Activated CD4-positive, alpha-beta T cell treated with anti-CD3 and anti-CD28 coated beads for 4 hours (primary cell): ENCODE measurements at places on chromosomes 2 and 18.

GRCh38 chr2:199596549-199596948, 138.8 kb upstream of the SATB2 start:
- no peak for DNase-seq

- DNase-seq = no peak
These were observed 101.1 kb downstream of the RNF144A start for GRCh38 chr2:7018282-7018701.

- DNase-seq = no peak
These were observed 50.9 kb downstream of the TTN start for GRCh38 chr2:178756343-178756742.

GRCh38 chr2:16785149-16785548, 119.5 kb upstream of the CYRIA start:
- DNase-seq = no peak

DNA sequence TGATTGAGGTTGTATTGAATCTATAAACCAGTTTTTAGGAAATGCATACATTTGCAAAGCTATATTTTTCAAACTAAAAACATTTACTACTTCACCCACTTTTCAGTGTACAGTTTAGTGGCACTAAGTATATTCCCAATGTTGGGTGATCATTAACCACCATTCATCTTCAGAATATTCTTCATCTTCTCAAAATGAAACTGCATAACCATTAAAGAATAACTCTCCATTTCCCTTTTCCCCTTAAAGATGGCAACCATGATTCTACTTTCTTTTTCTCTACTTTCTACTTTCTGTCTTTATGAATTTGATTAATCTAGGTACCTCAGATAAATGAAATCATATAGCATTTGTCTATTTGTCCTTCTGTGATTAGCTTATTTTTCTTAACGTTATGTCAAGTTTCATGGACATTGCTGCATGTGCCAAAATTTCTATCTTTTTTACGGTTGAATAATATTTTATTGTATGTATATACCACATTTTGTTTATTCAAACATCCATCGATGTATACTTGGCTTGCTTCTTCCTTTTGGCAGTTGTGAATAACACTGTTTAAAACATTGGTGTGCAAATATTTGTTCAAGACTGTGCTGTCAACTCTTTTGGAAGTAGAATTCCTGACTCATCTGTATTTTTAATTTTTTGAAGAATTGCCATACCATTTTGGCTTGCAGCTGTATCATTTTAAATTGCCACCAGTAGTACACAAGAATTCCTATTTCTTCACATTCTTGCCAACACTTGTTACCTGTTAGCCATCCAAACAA, 104.9 kb downstream of the RPRM start:
- DNase-seq = no peak

- no peak for DNase-seq
These were observed 85.1 kb upstream of the FZD5 start for GRCh38 chr2:207854484-207855440.

DNA sequence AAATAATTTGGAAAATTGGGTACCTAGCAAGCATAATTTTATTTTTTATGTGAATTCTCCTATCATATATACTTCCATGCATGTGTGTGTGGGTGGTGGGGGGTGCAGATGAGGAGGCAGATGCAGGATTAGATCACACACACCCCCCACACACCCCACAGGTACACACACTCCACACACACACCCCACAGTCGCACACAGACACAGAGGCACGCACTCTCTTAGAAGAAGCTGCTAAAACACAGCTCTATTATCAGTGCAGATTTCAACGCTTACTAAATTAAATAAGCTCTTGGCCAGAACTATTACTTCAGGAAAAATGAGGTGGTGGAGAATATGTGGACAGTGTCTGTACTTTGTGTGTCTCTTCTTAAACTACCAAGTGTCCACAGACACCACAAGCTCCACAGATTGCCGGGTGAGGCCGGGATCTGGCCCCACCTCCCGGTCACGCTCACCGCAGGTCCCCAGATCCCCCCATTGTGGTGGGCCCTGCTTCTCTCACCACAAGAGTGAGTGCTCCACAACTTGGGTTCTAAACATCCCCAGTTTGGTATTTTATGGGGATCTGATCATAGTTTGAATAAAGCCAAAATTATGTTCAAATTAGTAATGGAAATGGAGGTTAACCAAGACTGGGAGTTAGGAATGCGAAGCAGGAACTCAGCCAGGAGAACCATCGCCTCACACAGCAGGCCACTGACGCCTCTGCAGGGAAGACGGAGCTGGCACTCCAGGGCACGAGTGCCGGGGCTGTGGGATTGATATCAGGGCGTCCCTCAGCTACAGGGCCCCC, 102.1 kb downstream of the PXDN start:
- no peak for DNase-seq

DNA sequence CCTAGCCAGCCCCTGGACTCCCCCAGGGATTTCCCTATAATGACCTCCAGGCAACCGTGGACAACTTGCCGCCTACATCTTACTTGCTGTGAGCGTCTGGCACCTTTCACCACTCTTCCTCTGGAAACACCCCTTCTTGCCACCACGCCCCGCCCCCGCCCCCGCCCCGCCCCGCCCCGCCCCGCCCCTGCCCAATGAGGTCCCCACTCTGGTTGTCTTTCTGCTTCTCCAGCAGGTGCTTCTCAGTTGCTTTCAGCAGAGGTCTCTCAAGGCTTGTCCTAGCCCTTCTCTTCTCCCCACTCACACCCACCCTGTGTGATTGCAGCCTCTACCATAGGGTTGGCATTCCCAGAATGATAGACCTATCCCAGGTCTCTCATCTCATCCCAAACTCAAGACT, 214.5 kb downstream of the EN1 start:
- DNase-seq = no peak

DNA sequence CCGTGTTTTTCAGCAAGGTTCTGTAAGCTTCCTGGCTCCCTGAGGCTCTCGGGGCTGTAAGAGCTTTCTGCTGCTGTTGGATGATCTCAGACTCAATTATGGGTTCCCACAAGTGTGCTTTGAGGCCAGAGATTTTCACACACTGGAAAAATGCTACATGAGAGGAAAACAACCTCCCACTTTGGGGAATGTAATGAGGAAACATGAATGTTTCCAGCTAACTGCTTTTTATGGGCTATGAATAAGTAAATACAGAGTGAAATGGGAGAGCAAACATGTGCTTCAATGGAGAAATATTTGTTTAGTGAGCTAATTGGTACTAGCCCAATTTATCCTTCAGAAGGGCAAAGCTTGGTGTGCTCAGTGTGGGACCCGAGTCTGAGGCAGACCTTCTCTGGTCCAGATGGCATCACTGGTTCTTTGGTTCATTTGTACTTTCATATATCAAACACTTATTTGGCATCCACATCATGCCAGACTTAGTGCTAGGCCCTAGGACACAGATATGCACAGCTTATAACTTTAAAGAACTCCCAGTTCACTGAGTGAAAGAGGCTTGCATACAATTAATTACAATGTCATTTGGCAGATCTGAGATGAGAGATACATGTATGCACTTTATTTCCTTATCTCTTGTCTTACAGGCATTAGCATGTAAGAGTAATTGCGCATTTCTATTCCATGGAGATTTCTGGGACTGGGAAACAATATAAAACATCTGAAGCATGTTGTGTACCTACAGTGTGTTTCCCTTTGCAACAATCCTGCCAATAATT, 248.8 kb downstream of the RDH14 start:
- no peak for DNase-seq
